ENCODE measurements at places on chromosomes 1 and 21. TPM values are rescaled to one million over a fixed set of nuclear protein-coding genes. Genes with fewer than 3 reads are reported as not detected.

Gene ETNK2
- total RNA-seq: not detected

Gene PLEKHA6
- total RNA-seq: 58.7 TPM

Gene PNRC2
- total RNA-seq: 136 TPM

Gene SH3D21
- 16.5 TPM for total RNA-seq

Gene BEND5
- total RNA-seq: 1.5 TPM

Gene OR2G6
- not detected for total RNA-seq

Gene BACE2
- total RNA-seq: 38.5 TPM

Gene ZNF593OS
- total RNA-seq: not detected

Gene TLCD4
- total RNA-seq: 26.2 TPM

Gene ACTL8
- total RNA-seq: not detected

Gene TRPM2
- total RNA-seq: 2.6 TPM

Gene YBEY
- total RNA-seq: 33.5 TPM

Gene C1QA
- total RNA-seq: 49.2 TPM

Gene SYTL1
- total RNA-seq: 9.2 TPM

Gene HOOK1
- total RNA-seq: 32.7 TPM

Gene LMNA
- total RNA-seq: 999 TPM

Gene SAMD13
- total RNA-seq: 2.2 TPM

Gene PADI1
- 0.14 TPM for total RNA-seq
